ENCODE measurements at places on chromosomes 12 and 14.

GRCh38 chr14:69573205-69573830, 1.4 kb downstream of the CCDC177 start:
- DNase-seq: no peak

GRCh38 chr14:81440041-81440440, 39.9 kb upstream of the STON2 start:
- DNase-seq: no peak

DNA sequence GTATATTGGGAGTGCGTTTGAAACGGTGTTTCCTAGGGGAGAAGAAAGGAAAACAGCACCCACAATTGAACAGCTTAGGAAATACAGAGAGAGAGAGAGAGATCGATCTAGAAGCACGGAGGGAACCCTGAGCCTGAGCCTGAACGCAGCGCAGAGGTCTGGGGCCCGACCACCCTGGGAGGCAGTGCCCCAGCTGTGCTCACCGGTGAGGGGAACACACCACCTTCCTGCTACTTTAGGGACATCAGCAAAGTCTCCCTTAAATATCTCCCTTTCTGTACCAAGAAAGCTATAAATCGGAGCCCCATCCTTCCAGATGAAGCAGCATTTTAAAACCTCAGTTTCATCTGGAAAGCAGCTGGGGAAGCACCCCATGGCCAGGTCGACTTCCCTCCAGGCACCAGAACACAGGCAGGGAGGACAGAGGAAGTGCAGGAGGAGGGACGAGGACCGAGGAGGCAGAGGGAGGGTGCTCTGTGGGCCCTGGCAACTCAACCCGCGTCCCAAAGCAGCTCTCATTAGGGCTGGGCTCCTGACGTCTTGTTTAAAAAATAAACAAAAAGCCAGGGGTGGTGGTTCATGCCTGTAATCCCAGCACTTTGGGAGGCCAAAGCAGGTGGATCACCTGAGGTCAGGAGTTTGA, 12.2 kb downstream of the RIMBP2 start:
- DNase-seq: no peak

DNA sequence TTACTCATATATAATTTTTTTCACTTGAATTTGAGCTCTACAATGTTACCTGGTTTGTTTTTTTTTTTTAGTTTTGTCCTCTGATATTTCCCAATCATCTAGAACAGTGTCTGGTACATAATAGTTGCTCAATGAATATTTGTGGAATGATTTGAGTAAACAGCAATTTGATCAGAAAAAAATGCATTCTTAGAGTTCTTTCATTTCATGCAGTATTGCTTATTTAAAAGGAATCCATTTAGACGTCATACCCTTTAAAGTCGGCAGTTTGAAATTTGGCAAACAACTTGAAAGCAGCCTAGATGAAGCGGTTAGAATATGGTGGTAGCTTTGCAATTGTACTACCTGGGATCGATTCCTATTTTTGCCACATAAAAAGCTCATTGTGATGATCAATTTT, 140.0 kb downstream of the PDE3A start:
- no peak for DNase-seq

DNA sequence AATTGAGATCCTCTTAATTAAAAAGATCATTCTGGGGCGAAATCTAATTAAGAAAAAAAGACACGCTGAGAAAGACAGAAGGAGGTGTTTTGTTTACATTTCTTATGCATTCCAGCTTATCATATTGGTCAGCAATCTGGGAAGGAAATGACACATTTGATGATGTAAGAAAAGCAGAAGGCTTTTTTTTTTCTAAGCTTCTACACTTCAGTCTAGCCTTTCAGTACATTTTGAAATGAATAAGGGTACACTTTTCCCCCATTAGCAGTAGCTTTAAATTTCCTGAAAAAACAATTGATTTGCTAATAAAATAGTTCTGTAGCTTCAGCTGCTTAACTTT, 5.9 kb upstream of the GSC start:
- no peak for DNase-seq

- no peak for DNase-seq
Measured at GRCh38 chr12:109883461-109883860, 3.1 kb upstream of the GLTP start.

GRCh38 chr12:12891080-12891880, at the start of gene GPRC5A:
Gene GPRC5A (plus strand): TSS chr12:12891562. CDS start chr12:12908250, 16,688 bp downstream.
- no peak for DNase-seq

GRCh38 chr12:126316411-126316810, 1251.2 kb downstream of the AACS start:
- no peak for DNase-seq

DNA sequence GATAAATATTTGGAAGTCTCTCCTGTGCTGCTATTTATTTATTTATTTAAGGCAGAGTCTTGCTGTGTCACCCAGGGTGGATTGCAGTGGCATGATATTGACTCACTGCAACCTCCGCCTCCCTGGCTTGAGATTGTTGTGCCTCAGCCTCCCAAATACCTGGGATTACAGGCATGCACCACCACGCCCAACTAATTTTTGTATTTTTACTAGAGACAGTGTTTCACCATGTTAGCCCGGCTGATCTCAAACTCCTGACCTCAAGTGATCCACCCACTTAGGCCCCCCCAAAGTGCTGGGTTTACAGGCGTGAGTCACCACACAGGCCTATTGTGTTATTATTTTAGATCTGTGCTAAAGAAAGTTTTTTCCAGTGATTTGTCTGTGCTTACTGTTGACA, 225.2 kb downstream of the CCER1 start:
- DNase-seq: no peak

DNA sequence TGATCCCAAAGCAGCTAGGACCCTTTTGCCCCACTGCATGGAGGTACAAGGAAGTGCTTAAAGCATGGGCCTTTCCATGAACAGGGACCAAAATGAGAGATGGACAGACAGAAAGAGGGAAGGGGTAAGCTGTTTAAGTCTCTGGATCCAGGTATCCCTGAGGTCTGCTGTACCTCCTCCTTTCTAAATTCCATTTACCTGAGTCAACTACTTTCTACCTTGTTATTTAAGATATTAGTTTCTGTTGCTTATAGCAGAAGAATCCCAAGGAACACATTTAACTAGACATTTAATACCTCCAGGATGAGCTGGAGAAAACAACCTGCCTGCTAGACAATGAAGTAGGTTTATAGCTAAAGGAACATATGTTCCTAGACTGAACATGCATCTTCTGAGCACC, 157.6 kb upstream of the TMCC3 start:
- no peak for DNase-seq

DNA sequence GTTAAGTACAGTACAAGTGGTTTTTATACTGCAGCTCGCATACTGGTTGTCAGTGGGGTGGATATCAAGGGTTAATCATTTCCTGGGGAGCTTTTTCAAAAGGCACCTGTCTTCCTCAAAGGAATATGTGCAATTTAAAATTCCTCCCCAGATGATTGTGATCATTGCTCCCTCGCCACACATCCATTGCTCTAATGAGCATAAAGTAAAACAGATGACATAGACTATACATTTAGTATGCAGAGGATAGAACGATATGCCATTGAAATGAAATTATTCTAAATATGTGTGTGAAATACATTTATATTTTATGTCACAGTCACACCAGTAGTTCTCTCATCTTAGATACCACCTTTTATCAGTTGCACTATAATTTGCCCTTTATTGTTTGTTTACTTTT, 36.4 kb upstream of the KCNMB4 start:
- no peak for DNase-seq

DNA sequence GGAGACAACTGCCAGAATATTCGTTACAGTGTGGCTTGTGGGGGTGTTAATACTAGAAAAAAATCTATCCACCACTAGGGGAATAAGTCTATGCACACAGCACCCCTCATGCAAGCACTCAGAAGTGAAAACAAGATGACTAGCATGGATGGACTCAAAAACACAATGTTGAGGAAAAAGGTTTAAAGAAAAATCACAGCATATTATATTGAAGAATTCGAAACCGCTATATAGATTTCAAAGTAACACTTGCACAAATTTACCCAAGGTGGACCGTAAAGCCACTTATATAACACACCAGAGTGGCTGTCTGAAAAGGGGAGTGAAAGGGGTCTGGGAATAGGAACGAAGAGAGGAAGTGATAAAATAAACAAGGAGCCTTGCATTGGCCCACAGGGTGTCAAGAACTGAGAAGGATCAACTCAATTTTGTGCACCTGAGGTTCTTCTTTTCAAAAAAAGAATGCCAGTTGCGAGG, 544 bp downstream of the ABCD4 start:
- DNase-seq: no peak

GRCh38 chr14:77707355-77707723, 484 bp downstream of the ALKBH1 start:
- peak; percentile 3 for DNase-seq

DNA sequence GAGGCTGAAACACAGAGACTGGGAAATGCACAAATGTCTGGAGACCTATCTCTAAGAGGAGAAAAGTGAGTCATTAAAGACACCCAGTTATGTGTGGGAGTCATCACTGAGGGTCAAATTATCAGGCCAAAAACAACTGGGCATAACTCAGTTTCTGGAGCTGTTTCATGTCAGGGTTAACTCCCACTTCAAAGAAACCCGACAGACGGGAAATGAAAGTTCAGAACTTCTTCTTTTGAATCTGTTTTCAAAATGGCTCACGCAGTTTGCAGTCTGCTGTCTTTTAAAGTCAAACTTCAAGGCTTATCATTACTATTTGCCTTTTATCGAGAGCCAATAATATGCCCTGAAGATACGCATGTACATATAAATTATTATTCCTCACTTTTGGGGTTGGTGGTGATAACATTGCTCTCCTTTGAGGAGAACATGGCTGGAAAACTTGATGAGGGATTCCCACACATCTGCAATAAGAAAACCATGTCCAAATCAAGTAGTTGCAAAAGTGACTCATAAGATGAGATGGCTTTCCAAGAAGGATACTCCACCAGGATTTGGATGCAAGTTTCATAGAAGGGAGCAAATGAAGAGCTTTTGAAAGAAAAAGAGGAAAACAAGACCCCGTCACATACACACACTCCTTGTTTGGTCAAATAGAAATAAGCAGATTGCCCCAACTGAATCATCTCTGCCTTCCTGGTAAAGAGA, 341.4 kb downstream of the ADAMTS20 start:
- no peak for DNase-seq

DNA sequence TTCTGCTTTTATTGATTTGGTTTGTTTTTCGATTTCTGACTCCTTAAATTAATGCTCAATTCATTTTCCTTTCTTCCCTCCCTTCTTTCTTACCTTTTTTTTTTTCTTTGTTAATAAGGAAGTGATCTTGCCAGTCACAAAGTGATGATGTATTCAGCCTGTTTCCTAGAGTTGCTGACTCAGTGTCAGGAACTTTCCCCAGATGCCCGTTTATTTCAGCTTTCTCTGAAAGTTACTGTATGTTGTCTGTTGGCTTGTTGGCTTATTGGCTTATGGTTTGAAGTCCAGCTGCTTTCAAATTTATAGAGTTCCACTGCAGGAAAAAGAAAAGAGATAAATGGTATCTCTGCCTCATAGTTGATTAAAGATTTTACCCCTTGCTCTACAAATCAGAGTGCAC, 12.4 kb upstream of the SLC6A15 start:
- no peak for DNase-seq

GRCh38 chr12:124109760-124110159, 136.7 kb downstream of the ZNF664 start:
- DNase-seq: no peak

DNA sequence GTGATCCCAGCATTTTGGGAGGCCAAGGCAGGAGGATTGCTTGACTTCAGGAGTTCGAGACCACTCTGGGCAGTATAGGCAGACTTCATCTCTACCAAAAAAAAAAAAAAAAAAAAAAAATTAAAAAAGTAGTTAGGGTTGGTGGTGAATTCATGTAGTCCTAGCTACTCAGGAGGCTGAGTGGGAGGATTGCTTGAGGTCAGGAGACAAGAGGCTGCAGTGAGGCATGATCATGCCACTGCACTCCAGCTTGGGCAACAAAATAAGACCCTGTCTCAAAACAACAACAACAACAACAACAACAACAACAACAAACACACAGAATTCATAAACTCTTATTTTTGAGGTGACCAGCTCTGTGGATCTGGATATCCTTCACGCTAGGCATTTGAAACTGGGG, 17.1 kb downstream of the SLC25A3 start:
- no peak for DNase-seq

GRCh38 chr14:77988096-77988870, 181.9 kb upstream of the NRXN3 start:
- DNase-seq: no peak

DNA sequence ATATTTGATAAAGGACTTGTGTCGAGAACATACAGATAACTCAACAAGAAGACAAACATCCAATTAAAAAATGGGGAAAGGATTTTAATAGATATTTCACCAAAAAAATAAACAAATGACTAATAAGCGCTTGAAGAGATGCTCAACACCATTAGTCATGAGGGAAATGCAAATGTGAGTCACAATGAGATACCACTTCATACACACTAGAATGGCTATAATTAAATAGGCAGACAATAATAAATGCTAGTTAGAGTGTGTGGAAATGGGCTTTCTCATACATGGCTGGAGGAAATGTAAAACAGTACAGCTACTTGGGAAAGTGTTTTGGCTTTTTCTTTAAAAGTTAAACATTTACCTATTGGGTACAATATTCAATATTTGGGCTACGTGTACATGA, 34.8 kb downstream of the DLK1 start:
- no peak for DNase-seq

GRCh38 chr12:27236498-27236897, 7.6 kb upstream of the STK38L start:
- DNase-seq: no peak

DNA sequence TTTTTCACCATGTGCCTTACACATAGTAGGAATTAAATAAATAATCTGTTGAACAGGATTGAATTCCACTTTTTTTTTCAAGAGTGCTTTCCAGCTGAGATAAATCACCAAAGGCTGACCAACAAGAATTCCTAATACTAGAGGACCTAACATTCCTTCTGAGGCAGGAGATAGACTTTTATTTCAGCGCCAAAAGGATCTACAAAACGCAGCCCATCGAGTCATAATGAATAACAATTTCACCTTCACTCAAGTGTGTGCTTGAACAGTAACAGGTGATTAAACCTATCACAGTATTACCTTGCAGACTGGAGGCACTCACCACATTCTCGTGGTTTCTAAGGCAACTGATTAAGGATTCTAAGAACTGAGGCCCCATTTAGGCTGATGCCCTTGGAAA, 224.3 kb upstream of the ATP2B1 start:
- no peak for DNase-seq

GRCh38 chr14:102490456-102490855, 19.1 kb downstream of the ANKRD9 start:
- no peak for DNase-seq

- DNase-seq: no peak
Measured at GRCh38 chr12:54415221-54415929, 3.7 kb downstream of the ITGA5 start.

- no peak for DNase-seq
Measured at GRCh38 chr14:63483315-63483714, 59.9 kb downstream of the PPP2R5E start.

Measured in stimulated activated CD4-positive, alpha-beta T cell treated with anti-CD3 and anti-CD28 coated beads, Interleukin-12 subunit alpha, Interleukin-12 subunit beta, amount 100 ng/mL, for 24 hours (primary cell).